Ovary (tissue), 10 donors: ENCODE measurements at places on chromosomes 12 and 14. TPM values are rescaled to one million over a fixed set of nuclear protein-coding genes. Genes with fewer than 3 reads are reported as not detected.

DNA sequence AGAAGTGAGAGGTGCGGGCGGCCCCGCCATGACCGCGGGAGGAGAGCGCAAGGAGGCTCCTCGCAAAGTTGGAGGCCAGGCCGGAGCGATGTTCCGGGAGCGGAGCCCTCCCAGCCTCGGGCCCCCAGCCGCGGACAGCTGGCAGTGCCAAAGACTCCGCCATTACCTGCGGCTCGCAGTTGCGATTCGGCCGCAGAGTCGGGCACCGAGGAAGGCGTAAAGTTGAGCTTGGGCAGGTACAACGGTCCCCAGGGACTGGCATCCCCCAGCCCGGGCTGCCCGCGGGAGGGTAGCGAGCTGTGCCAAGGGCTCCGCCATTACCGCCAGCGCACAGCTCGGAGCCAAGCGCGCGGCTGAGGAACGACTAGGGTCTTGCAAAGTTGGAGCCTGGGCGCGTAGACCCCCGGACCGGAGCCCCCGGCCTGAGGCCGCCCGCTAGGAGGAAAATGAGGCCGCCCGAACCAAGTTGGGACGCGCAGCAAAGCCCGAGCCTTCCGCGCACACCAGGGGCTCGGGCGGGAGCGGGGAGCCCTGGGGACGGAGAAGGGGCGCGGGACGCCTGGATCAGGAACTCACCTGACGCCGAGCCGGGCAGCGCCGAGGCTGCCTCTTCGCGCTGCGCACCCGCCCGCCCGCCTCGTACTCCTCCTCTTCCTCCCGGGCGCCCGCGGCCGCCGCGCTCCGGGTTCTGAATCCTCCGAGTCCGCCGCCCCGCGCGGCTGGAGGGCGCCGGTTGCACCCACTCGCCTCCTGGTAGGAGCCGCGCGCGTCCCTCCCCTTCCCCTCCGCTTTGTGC lies 677 bp downstream of the NOS1 start:
- DNase-seq, result no peak

DNA sequence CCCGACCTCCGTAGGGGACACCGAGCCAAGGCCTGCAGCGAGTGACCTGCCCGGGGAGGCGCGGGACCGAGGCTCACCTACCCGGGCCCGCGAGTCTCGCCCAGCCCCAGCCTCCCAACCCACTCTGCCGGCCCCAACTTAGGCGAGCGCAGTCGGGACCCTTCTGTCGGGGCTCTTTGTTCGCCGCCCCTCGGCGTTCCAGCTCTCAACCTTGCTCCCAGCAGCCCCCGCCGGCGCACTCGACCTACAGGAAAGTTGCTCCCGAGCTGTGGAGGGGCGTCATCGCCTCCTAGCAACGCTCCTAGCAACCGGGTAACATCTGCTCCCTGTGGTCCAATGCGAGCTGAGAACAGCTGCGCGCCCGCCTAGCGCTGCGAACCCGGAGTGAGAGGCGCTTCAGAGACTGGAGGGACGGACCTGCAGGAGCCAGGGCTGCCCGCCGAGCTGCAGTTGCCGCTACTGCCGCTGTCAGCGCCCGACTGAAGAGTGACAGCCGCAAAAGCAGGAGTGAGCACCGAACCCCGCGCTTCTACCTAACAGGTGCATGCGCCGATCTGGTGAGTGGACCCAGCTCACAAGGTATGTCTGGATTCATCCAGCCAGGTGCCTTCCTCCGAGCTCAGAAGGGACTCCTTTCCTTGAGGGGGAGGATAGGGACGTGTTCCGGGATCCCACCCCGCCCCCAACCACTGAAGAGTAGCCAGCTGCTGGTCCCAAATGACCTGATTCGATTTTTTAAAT lies 355.0 kb downstream of the SNAPC1 start:
- peak; percentile 35 for DNase-seq

DNA sequence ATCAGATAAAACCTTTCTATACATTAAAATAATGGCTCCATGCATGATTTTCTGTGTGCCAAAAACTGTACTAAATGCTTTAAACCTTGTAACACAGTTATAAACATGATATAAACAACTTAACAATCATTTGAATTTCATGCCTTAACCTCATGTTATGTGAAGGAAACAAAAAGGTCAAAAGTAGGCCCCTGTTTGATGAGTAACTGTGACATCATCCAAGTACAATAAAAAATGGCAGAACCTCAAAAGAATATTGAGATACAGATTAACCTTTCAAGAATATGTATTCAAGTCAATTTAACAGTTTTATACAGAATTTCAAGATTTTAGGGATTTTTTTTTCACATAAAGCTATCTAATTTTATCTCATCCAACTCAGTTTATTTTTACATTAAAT lies 310.7 kb upstream of the DCN start:
- no peak for DNase-seq

Gene TSPAN8
- total RNA-seq, result 8.8 TPM

DNA sequence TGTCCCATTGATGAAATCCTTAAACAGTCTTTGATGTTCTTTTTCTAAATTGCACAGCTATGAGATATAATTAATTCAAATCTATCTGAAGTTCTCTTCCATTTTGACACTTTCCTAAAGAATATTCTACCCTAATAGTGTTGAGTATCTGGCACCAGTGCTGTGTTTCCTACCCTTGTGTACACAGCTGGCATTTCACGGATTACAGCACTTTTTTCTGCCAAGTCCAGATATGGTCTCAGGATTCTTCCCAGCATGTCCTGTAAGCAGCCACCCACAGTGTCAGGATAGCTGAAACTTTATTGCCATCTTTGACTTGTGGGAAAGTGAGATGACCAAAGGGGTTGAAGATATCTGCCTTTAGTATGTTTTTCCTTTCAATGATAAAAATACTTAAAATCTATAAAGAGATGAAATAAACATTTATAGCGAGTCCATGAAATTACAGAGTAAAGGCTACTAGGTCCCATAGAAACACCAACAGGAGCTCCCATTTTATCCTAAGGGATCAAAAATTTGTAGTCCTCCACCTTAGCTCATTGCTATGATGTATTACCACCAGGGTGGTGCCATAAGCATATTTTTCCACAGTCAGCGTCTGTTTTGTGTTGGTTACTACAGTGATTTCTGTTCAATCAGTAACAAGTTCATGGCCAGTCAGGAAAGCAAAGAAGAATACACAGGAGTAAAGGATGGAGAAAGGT lies 96.7 kb downstream of the TRHDE start:
- no peak for DNase-seq
